ENCODE measurements at places on chromosomes 1 and 21. TPM values are rescaled to one million over a fixed set of nuclear protein-coding genes. Genes with fewer than 3 reads are reported as not detected.

DNA sequence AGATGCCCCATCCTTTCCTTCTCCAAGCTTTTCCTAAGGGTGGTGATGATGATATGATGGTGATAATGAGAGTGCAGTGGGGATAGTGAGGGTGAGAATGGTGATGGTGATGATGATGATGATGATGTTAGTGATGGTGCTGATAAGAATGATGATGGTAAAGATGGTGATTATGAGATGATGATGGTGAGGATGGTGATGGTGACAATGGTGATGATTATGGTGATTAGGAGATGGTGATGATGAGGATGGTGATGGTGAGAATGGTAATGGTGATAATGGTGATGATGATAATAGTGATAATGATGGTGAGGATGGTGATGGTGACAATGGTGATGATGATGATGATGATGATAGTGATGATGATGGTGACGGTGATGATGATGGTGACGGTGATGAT is 4.0 kb downstream of the BSND start:
- no peak overlapping the region for H3K27ac ChIP-seq
- DNase-seq = no peak
- H3K36me3 ChIP-seq = no peaks in the 10 kb centered on the region

GRCh38 chr1:111361761-111362160 is 65.8 kb downstream of the OVGP1 start:
- DNase-seq = no peak
- no peaks in the 10 kb centered on the region for H3K36me3 ChIP-seq
- no peak overlapping the region for H3K4me3 ChIP-seq
- H3K27ac ChIP-seq = no peak overlapping the region

- H3K36me3 ChIP-seq = no peaks in the 10 kb centered on the region
- peak overlapping the region; percentile 66 for H3K27ac ChIP-seq
- peaks cover 35% of the 10 kb centered on the region for H3K4me1 ChIP-seq
- DNase-seq = no peak
Measured at GRCh38 chr1:153985341-153985912, 712 bp downstream of the RAB13 start.

Gene CHI3L1
- total RNA-seq = not detected

Gene GCSAML
- not detected for total RNA-seq
